ENCODE measurements at places on chromosomes 5 and 9.

- no peak for DNase-seq
Measured at GRCh38 chr5:104731331-104731730, 1168.7 kb upstream of the NUDT12 start.

- no peak for DNase-seq
Measured at GRCh38 chr5:162289489-162289888, 221.9 kb downstream of the GABRG2 start.

GRCh38 chr5:16418471-16418922 is 47.1 kb downstream of the ZNF622 start:
- DNase-seq: no peak

- DNase-seq: no peak
Measured at GRCh38 chr9:88781628-88782391, 209.5 kb upstream of the S1PR3 start.

- no peak for DNase-seq
Measured at GRCh38 chr9:117313989-117314388, 100.9 kb downstream of the ASTN2 start.

DNA sequence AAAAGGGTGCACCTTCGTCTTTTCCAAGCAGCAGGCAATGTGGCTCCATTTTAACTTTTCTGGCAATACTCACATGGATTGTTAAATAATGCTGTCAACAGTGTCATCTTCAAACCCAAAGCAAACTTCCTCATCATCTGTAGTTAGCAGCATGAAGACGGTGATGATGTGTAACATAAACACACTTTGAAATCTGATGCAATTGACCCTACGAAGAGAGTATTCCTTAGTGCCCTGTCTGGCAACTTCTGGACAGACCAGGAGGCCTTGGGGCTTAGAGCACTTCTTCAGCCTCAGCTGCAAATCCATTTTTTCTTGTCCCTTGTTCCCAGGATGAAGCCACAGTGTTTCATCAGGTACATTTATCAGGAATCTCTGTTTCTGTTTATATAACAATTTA is 149.1 kb downstream of the GHR start:
- DNase-seq: no peak

- no peak for DNase-seq
Measured at GRCh38 chr9:7656636-7657035, 142.9 kb downstream of the DMAC1 start.

DNA sequence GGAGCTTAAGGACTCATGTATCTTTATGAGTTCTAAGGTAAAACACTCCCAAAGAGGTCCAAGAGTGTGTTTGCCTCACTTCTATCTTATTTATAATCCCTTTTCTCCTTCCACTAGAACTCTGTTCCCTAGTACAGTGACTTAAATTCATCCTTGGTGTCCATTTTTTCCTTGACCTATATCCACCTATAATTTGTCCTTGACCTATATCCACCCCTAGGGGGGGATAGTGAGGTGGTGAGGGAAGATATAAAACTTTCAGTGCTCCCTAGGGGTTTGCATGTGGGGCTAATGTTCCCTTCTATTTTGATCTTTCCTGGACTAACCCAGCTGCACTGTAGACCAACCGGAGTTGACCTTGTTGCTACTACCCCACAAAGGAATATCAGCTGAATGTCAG is 83.5 kb upstream of the GNAQ start:
- peak; percentile 37 for DNase-seq

- DNase-seq: no peak
Measured at GRCh38 chr5:117195076-117195475, 620.5 kb upstream of the SEMA6A start.

DNA sequence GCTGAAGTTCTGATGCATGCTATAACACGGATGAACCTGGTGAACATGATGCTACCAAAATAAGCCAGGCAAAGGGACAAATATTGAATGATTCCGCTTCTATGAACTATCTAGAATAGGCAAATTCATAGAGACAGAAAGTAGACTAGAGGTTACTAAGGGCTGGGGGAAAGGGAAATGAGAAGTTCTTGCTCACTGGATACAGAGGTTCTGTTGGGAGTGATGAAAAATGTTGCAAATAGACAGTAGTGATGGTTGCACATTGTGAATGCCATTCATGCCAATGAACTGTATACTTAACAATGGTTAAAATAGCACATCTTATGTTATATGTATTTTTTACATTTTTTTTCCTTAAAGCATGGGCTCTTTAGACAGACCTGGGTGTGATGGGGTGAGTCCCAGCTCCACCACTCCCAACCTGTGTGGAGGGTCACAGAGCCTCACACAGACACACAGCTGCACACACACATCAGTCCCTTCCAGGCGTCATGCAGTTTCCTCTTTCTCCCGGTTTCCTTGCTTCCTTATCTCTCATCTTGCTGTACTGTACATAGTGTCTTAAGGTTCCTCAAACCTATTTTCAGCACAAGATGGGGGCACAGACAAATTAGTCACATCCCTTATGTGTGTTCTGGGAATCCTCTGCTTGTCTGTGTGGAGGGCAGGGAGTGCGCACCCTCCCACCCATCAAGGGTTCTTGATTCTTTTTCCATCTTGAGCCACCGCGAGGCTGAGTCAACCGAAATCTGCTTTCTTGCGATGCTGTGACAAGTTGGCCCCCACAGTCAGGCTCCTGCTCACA is 192.9 kb downstream of the CRB2 start:
- no peak for DNase-seq

DNA sequence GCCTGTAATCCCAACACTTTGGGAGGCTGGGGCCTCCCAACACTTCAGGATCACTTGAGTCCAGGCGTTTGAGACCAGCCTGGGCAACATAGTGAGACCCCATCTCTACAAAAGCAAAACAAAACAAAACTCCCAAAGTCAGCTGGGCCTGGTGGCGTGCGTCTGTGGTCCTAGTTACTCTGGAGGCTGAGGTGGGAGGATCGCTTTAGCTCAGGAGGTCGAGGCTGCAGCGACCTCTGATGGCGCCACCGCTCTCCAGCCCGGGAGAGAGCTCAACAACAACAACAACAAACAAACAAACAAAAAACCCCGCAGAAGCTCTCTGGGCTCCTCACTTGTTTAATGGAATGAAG is 528 bp downstream of the ACOT12 start:
- DNase-seq: no peak

- no peak for DNase-seq
Measured at GRCh38 chr5:147398860-147399259, 111.0 kb downstream of the DPYSL3 start.

- peak; percentile 32 for DNase-seq
Measured at GRCh38 chr5:148820461-148821395, 5.7 kb upstream of the ADRB2 start.

DNA sequence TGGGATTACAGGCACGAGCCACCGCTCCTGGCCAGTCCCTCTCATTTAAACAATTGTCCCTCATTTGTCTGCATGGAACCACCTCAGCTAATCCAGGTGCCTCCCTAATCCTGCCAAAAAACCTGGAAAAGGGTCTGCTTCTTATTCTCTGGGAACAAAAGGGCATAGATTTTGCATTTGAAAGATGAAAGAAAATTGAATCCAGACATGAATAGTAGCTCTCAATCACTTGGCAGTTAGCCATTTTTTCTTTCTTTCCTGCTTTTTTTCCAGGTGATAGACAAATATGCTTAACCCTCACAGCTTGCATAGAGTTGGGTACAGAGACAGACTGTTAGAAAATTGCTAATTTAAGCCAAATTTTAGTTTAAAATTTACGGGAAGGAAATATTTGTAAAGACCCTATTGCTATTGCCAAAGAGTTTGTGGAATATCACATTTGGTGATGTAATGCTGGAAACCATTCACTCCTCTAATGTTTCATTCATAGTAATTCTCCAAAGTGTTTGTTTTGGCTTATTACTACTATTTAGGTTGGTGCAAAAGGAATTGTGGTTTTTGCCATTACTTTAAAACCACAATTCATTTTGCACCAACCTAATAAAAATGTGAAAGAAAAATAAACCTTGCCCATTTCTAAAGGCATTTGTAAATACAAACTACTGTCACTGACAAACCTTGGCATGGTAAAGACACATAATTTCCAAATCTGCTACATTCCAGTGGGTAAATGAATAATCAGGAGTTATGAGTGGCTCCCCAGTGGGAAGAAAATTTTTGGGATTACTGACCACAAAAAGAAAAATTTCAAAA is 80.5 kb upstream of the JAK2 start:
- DNase-seq: no peak

- no peak for DNase-seq
Measured at GRCh38 chr5:17096952-17097695, 120.3 kb upstream of the BASP1 start.

DNA sequence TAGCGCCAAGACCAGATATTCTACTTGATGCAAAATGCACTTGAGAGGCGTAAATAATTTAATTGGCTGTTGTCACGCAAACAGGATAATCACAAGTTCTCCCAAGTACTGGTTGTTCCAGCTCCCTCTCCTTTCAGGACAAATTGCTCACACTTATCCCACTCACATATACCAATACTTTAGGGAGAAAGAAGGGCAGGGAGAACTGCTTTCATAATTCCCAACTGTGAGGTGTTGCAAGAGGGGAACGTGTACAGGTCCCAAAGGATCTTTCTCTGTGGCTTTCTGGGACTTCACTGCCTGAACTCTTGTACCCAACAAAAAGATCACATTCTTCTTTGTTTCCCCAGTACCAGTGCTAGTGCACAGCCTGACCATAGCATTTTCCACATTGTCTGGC is 21.5 kb upstream of the TGFBI start:
- no peak for DNase-seq

- DNase-seq: no peak
Measured at GRCh38 chr5:134937526-134937925, 30.2 kb upstream of the CATSPER3 start.

DNA sequence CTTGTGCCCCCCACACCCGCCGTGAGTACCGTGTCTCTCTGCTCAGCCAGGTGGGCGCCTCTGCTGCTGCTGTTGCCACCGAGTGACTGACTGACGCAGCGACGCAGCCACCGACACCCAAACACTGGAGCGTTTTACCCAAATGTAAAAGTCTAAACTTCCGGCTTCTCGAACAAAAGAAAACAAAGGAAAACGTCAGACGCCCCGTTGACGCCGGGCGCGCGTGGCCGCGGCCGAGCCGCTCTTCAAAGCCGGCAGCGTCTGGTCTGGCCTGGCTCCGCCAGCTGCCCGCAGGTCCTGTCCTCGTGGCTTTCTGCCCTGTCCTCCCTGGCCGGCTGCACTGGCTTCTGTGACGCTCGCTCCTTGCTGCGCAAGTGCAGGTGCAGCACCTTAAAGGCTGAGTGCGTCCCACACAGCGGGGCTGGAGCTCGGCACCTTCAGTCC is 41.4 kb upstream of the CLPTM1L start:
- DNase-seq: peak; percentile 67

- DNase-seq: no peak
Measured at GRCh38 chr9:96139592-96140295, 162.2 kb downstream of the HSD17B3 start.

DNA sequence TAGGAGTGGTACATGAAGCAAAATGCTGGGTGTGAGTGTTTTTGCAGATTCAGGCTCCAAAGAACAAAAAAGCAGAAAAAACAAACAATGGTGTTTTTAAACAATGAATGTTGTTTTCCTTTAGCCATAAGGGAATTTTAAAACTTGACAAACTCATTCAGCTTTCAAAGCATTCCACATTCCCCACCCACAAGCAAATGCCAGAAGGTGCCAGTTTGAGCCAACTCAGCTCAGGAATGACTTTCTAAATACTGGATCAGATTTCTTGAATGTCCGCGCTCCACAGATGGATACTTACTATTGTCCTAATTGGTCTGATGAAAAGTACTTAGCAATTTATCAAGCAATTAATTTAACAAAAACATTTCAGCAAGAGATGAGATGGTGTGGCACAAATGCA is 12.9 kb upstream of the MOB3B start:
- DNase-seq: no peak

DNA sequence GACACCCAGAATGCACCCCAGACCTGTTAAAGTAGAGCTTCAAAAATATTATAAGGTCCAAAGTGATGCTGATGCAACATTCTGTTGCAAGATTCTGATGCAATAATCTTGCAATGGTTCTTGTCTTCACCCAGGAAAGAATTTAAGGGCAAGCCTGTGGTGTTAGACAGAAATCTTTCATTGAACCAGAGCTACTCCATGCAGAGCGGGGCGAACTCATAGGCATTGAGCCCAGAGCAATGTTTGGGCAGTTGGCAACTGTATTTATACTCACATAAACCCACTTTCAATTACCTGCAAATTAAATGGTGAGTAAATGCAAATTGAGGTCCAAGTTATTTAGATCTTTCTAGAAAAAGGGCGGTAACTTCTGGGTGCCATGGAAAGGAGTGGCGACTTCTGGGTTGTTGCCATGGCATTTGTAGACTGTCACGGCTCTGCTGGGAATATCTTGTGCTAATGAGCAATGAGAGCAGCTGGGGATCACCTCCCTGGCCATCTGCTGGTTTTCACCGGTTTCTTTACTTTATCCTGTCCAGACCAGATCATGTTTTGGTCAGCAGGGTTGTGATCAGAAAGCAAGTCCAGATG is 163.4 kb downstream of the ICE1 start:
- DNase-seq: no peak

DNA sequence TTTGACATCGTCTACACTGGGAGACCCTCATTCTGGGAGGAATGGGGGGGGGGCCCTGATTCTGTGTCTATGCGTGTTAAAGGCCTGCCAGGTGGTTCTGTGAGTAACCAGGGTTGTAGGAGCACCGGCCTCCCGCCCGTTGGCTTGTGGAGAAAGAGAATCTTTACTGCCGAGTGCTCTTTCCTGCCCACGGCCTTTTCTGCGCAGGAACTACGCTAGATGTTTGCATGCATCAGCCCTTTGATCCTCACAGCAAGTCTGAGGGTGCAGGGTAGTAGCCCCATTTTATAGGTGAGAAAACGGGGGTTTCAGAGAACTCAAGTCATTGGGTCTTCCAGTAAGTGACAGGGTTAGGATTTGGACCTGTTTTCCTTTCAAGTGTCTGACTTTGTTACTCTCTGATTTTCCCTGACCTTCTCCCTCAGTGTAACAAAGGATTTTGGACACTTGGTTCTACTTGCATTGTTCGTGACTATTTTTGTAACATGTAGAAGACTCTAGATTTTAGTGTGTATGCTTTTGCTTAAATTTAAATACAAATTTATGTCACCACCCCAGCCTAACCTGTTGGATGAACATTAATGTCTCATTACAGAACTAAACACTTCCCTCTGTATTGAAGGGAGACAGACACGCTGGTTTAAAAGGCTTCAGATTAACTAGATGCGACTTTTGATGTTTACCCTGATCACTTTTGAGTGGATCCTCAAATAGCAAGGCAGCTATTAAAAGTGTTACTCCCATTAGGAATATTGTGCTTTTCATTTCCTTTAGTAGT is 22.0 kb downstream of the MAST4 start:
- no peak for DNase-seq

- DNase-seq: peak; percentile 15
Measured at GRCh38 chr5:74192606-74193299, 447.8 kb downstream of the ENC1 start.

DNA sequence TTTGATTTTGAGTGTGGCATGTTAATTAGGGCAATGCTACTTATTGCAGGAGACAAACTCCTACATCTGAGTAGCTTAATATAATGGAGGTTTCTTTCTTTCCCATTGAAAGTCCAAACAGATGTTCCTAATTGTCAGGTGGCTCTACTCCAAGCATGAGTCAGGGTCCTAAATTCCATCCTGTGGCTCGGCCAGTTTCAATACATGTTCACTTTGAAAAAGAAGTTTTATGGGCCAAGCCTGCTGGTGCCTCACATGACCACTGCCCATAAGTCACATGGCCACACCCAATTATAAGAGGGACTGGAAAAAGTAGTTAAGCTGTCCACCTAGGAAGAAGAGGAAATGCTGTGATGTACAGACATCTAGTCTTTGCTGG is 170.4 kb downstream of the ARRDC3 start:
- DNase-seq: no peak

- peak; percentile 22 for DNase-seq
Measured at GRCh38 chr5:138726848-138727247, 26.4 kb upstream of the CTNNA1 start.
